ENCODE measurements at places on chromosomes 7 and 10. TPM values are rescaled to one million over a fixed set of nuclear protein-coding genes. Genes with fewer than 3 reads are reported as not detected.

DNA sequence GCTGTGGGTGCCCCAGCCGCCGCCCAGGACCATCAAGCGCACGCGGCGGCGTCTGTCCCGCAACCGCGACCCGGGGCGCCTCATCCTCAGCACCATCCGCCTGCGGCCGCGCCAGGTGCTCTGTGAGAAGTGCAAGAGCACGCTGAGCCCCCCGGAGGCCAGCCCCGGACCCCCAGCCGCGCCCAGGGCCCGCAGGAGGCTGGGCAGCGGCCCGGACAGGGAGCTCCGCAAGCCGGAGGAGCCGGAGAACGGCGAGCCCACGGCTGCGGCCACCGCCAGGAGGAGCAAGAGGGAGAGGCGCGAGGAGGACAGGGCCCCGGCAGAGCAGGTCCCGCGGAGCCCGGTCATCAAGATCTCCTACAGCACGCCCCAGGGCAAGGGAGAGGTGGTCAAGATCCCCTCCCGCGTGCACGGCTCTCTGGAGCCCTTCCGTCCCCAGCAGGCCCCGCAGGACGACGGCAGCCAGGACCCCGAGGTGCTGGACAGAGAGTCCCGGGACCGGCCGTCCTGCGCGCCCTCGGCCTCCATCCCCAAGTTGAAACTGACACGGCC, 8.0 kb downstream of the PWWP2B start:
- no peak for DNase-seq

DNA sequence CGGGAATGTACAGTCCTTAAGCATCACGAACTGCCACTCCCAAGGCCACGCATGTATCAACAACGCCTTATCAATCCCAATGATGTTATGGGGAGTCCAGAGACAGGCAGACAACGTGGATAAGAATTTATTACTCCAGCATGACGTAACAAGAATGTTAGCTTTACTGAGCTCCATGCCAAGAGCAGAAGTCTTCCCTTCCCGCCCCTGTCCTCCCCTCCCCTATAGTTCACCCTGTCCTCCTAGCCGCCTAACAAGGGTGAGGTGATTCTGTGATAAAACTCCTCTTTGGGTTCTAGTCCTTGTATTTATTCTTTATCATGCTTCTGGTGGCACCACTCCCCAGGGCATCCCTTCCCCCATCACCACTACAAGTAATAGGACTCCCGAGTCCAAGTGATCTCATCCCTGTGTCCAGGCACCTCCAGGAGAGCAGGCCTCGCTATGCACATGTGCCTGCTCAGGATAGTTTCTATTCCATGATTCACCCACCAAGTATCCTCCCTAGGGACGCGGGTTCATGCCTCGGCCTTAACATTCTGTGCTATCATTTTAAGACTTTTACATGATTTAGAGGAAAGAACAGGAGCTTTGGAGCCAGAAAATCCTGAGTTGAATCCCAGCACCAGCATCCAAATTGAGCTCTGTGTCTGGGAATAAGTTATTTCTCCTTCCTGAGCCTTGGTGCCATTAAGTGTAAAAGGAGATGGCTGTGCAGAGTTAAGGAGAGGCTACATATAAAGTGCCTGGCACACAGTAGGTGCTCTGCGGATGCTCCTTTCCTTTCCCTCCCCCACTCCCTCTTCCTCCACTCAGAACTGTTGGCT, 15.4 kb downstream of the GSDME start:
- DNase-seq: no peak

The PAX2 gene
- total RNA-seq: not detected

GRCh38 chr10:103635580-103635979, 142.1 kb downstream of the NEURL1 start:
- peak; percentile 53 for DNase-seq

- DNase-seq: no peak
Measured at GRCh38 chr7:127706766-127707165, 54.8 kb downstream of the SND1 start.

DNA sequence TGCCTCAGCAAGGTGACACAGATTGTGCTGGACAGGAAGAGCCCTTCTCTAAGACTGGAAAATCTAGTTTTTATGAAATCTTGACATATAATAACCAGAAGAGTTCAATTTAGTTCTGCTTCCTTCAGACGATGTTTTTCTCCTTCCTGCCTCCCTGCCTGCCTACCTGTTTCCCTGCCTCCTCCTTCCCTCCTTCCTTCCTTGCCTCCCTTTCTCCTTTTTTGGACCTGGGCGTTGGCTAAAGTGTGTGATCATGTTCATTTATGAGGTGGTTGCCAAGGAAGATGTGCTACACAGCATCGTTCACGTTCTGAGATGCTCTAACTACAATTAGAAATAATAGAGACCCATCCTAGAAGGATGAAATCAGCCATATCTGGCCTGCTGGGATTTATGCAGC, 224.6 kb downstream of the PHTF2 start:
- DNase-seq: no peak

The ST7 gene
- 32.0 TPM for total RNA-seq

DNA sequence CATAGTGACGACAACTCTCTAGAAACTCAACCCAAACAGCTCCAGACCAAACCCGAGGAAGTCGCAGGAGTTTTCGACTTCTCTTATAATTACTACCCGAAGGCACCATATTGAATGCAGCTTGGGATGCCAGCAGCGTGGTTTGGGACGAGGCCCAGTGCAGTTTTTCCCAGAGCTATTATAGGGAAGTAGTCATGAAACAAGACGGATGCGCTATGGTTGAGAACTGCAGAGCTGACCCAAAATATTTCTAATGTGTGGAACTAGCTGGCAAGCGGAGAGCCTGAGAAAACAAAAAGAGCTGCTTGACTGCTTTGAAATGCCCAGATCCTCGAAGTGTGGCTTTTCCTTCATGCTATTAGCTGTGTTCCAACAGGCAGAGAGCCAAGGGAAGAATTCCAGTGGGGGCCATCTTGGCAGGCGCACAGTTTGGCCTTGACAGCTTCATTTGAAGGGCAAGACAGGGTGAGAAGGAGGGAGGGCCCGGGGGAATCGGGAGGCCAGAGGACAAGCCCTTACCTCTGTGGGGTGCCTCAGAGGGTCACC, 122.7 kb downstream of the CUL2 start:
- DNase-seq: peak; percentile 70

DNA sequence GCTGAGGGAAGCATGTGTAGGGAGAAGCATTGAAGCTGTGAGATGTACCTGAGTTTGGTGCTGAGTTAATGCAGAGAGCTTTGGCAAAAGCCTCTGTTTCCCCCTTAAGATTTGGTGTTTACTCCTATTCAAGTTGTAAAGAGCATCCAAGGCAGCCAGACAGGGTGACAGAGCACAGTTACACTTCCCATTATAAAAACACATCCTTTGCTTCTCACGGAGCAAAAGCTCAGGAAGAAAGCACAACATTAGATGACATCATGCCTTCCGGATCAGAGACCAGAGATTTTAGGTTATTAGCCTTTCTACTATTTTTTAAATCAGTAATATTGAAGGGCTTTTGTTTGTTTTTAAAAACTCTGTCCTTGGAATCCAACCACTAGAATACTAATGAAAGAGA, 182.9 kb downstream of the DOCK4 start:
- DNase-seq: no peak

DNA sequence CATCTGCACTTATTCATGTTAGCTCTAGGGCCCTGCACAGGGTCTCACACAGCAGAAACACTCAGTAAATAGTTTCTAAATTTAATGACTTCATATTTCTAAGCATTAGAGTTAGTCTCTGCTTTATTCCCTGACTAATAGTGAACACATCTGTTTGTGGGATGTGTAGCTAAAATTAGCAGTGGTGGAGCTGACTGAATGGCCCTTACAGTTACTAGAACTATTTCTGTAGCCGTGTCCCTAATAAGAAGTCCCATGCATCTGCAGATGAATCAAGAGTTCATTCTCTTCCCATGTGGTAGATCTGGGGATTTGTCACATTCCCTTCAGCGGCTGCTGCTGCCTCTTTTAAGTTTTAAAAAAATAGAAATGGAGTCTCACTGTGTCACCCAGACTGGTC, 11.7 kb downstream of the MAP3K8 start:
- DNase-seq: no peak
